A549 treated with CpdA at 1 μM for 4 hours (cell line): ENCODE measurements at places on chromosomes 6 and 20. TPM values are rescaled to one million over a fixed set of nuclear protein-coding genes. Genes with fewer than 3 reads are reported as not detected.

The SLC52A3 gene
- total RNA-seq: 0.43 to 0.92 TPM (median 0.61 TPM) in 5 replicates

The RNF146 gene
- total RNA-seq: 9.6 to 11.9 TPM (median 10.0 TPM) in 5 replicates

The SLC22A2 gene
- total RNA-seq: 0.02 to 0.09 TPM in 2 of 5 replicates, not detected in the others

The KCNQ5 gene
- total RNA-seq: 1.7 to 3.4 TPM (median 1.9 TPM) in 5 replicates

The VNN1 gene
- 0.03 to 0.13 TPM (median 0.11 TPM) in 4 of 5 replicates, not detected in the other for total RNA-seq

The LRRC73 gene
- total RNA-seq: 0.51 to 1.4 TPM (median 1.1 TPM) in 5 replicates

The ZNF391 gene
- total RNA-seq: 0.24 to 0.55 TPM (median 0.27 TPM) in 5 replicates

The IL17A gene
- total RNA-seq: not detected in 5 replicates

The ME1 gene
- total RNA-seq: 40.1 to 45.1 TPM (median 42.5 TPM) in 5 replicates

The PRDM1 gene
- total RNA-seq: 3.1 to 4.5 TPM (median 4.2 TPM) in 5 replicates

The LGSN gene
- total RNA-seq: 3.5 to 4.8 TPM (median 4.0 TPM) in 5 replicates

The CTNNBL1 gene
- 59.5 to 70.2 TPM (median 67.0 TPM) in 5 replicates for total RNA-seq

The POPDC3 gene
- 27.3 to 30.5 TPM (median 30.1 TPM) in 5 replicates for total RNA-seq

The TLDC2 gene
- total RNA-seq: not detected in 5 replicates

The FLRT3 gene
- total RNA-seq: 1.8 to 2.1 TPM (median 2.0 TPM) in 5 replicates

The ANKRD66 gene
- total RNA-seq: not detected in 5 replicates

The NNAT gene
- total RNA-seq: not detected in 5 replicates

The RGL2 gene
- 12.4 to 15.7 TPM (median 13.9 TPM) in 5 replicates for total RNA-seq
